ENCODE measurements at places on chromosomes 5 and 9.
A peak's percentile ranks its signal among the peaks of the same experiment; 100 is the strongest.

GRCh38 chr9:134734270-134734669, 92.7 kb downstream of the COL5A1 start:
- no peak for DNase-seq

DNA sequence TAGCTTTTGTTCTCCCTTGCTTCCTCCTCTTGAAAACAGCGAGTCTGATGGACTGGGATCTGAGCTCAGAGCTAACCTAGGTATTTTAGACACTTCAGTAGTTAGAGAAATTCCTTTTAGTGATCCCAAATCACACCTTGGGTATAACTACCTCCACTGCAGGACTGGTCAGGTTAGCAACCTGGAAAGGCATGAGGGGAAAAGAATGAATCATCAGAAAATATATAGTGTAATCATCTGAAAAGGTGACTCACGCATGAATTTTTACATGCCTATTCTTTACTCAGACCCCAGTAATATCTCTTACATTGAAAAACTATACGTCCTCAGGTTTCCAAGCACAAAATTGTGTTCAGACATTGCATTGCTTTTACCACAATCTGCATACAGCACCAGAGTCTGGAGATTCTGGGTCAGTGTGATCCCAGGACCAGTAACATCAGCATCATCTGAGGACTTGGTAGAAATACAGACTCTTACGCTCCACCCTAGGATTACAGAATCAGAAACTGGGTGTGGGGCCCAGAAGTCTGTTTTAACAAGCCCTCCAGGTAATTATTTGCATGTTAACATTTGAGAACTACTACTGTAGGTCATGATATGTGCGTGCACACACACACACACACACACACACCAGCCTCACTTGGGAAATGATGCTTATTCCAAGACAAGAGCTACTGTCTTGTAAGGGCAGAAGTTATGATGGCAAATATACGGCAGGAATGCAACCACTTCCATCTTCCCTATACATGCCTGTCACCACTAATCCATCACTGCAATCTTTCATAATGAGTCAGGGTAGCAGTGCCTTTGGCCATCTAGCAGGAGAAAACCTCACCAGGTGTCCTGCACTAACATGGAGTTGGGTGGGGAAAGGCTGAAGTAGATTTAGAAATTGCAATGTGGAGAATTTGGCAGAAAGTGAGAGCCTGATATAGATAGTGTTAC, 271.6 kb upstream of the MAP3K1 start:
- DNase-seq, result no peak

DNA sequence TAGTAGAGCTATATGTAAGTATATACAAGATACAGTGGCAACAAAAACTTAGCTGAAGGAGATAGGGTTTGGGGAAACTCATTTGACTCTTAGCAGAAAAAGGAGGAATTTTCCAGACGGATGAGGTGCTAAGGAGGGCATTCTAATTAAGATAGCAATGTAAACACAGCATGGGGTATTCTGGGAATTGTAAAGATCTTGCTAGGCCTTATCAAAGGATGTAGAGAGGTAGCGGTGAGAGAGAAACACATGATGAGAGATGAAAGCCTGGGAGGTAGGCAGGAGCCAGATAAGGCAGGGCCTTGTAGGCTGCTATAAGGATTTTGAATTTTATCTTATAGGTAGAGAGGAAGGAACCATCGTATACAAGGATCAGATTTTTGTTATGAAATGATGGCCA, 106.6 kb upstream of the KCNN2 start:
- DNase-seq, result no peak

DNA sequence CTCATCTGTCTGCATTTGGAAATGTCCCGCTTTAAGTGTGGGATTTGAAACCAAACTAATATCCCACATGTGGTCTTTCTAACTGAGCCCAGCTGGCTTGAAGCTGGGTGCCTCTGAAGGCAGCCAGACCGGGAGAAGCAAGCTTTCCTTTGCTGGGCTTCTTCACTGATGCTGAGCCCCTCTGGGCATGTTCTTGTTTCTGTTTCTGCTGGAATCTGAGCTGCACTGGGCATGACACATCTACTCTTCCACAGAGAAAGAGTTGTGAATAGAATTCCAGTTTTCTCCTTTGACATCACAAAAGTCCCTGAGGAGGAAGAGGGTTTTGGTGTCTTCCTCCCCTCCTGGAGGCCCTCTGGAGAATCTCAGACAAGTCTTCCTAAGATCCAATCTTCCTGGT, 179.5 kb downstream of the ATP10B start:
- no peak for DNase-seq

- peak; percentile 30 for DNase-seq
Observed at GRCh38 chr9:35258660-35259474, 97.1 kb downstream of the UNC13B start.

DNA sequence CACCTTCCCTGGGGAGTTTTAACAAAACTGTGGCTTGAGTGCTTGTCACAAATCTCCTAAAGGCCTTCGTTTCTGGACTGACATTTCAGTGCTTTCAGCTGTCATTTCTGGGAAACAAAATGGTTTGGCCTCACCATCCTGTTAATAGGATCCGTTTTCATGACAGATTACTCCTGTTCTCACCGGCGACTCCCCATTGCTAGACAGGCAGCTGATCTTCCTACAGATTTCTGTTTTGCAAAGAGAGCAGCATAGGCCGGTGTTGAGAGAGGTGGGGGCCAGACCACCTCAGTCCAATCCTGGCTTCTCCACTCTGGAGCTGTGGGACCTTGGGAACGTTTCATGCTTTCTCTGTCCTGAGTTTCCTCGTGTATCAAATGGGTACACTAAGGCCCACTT, 75.5 kb upstream of the OTULINL start:
- DNase-seq, result no peak

DNA sequence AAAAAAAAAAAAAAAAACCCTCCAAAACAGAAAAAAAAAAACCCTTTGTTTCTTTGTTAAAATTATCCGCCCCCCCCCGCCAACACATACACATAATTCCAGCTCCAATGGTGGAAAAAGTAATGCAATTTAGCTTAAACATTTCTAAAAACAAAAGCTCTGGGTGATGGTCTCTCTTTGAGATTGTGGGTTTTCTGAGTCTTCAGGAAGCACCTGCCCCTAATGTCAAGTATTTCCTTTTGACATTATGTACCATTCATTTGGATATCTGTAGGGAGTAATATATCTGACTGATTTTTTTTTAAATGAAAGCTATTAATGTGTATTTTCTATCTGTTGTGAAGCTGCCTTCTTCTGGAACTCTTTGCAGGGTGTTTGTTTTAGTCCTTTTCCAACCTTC, 389.7 kb downstream of the TAF11L14 start:
- no peak for DNase-seq

DNA sequence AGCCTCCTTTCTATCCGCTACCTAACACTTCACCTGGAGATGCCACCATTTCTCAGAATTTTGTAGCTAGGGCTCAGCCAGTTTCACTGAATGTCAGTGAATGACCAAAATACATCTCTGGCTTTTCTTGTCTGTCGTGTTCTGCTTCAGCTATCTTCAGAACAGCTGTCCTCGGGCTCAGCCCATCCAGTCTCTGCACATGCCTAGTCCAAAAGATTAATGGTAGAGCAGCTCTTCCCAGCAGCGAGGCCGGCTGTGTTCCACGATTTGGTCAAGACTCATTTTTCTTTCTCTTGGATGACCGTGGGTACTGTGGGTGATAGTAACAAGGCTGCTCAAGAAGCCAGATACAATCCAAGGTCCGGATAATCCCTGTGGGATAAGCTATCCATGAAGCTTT, 342.8 kb downstream of the GABRG2 start:
- DNase-seq, result no peak

DNA sequence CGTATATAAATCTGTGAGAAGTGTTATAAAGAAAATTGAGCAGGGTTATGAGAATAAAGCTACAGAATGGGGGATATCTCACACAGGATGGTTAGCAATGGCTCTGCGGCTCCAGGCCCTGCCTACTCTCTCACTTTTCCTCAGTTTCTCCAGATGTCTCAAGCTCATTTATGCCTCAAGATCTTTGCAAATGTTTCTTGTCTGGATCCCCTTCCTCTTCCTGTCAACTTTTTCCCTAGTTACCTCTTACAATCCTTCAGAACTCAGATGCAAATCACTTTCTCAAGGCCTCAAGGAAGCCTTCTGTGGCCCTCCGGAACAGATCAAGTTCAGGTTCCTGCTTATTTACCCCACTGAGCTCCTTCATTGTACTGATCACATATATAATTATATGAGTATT, 386.4 kb downstream of the RAB3C start:
- no peak for DNase-seq

GRCh38 chr9:101639785-101640665, 45.3 kb upstream of the PPP3R2 start:
- no peak for DNase-seq

GRCh38 chr5:104327801-104328200, 765.2 kb upstream of the NUDT12 start:
- no peak for DNase-seq

DNA sequence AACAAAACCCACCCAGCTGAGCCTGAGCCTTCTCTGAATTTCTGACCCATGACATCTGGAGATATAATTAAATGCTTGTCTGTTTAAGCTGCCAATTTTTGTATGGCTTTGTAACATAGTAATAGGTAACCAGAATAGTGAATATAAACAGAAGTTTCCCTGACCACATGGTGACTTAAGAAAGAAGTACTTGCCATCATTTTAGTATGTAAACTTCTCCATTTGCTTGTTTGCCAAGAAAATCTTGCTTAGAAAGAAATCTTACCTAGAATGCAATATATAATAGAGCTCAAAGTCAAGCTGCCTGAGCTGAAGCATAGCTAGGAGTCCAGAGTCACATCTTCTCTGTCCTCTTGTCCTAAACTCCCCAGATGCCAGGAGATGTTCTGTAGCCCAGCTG, 117.0 kb downstream of the PCSK1 start:
- DNase-seq, result no peak

DNA sequence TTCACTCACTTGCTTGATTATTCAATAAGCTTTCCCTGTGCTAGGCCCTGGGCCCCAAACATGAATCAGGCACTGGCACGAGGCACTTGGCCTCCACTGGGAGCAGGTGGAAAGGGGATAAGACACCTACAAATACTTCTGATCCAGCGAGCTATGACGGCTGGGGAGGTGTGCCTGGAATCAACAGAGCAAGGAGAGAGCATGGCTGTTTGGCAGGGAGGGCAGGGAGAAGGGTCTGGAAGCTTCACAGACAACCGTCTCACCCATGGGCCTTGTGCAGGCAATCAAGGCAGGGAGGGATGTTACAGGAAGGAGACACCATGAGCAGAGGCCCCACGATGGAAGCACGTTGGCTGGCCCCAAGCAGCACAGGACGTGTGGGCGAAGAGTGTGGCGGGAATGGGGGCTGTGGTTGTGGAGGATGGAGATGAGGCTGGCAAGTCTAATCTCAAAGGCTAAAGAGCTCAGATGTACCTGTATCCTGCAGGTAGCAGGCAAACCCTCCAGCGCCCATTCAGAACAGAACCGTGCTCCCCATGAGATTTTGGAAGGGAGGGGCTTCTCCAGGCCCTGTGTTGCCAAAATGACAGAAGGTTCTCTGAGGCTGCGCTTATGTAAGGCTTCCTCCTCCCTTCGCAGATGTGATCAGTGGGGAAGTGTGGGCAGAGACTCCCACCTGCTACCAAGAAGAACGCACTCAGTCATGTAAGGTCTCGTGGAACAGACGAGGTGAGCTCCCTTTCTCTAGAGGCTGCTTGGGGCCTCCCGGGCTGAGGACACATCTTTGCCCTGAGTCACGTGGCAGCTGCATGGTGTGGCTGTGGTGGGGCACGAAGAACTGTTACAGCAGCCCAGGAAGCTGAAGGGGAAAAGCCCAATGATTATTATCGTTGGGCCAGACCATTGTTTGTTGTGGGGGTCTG, 189.7 kb downstream of the DAB2IP start:
- DNase-seq, result no peak

- no peak for DNase-seq
Observed at GRCh38 chr5:154701181-154701580, 54.0 kb upstream of the LARP1 start.

DNA sequence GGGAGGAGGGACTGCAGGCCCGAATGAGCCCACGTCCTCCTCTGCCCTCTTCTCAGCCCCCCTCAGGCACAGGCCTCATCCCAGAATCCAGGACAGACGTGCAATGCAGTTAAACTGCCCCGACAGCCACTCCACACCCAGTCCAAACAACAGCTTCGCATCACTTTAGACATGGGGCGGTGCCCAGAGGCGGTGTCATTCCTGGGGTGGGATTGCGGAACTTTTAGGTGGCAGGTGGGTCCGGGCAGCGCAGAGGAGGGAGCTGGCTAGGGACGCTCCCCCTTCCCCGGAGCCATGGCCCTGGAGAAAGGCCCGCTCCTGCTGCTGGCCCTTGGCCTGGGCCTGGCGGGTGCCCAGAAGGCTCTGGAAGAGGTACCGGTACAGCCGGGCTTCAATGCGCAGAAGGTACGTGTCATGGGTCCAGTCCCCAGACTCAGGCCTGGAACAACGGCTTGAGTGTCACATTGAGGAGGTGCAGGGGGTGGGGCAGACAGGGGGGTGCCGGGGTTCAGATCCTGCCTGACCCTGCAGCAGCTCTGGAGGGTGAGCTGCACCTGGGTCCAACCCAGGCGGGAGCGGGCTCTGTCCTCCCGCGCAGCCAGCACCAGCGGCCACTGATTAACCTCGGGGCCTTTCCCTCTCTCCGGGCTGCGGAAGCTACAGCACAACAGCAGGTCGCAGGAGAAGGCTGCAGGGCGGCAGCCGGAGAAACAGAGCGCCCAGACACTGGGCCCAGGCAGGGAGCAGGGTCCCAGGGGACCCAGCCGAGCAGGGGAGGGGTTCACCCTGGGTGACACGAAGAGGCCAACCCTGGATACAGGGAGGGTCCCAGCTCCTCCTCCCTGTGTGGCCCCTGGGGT, 25.2 kb downstream of the GLT6D1 start:
- no peak for DNase-seq

DNA sequence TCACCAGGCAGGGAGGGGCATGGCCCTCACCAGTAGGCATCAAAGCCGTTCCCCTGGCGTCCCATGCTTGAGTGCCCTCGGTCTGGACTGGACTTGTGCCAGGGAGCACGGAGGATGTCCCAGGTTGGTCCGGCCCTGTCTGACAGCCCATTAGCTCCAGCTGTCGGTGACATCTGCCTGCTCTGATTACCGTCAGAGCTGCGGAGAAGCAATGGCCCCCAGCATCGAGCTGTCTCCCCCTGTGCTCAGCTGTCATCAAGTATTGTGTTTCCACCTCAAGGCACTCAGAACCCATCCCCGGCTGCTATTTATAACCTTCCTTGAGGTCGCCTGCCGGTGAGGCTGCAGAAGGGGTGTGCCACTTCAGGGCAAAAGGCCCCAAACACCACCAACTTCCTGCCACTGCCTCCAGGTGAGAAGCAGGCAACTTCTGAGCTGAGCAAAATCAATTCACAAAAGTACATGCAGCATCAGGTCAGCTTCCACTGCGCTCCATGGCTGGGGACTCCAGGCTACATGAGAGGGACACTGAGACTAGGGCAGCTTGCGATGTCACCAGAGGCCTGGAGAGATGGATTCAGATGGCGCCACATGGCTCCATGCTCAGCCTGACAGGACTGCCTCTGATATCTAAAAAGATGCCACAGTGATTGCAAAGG, 142.7 kb downstream of the C5orf15 start:
- peak; percentile 67 for DNase-seq

DNA sequence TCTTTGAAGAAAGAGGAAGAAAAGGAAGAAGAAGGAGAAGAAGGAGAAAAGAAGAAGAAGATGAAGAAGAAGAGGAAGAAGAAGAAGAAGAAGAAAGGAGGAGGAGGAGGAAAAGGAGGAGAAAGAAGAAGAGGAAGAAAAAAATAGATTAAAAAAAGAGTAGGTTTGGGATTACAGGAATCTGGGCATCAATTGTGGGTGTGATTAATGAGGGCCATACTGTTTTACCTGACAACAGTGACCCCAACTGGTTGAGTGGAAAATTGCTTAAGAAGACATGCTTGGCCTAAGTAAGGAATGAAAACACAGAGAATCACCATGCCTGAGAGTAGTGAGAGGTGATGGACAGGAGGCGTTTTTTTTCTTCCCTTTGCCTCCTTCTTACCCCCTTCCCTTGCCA, 114.6 kb downstream of the FAM170A start:
- DNase-seq, result no peak

Measured in NCI-H187 (cell line).